Iris pigment epithelial cell (primary cell): ENCODE measurements at places on chromosomes 12 and 14.
A peak's percentile ranks its signal among the peaks of the same experiment; 100 is the strongest.

- no peak for DNase-seq
Measured at GRCh38 chr12:94763462-94763861, 113.1 kb upstream of the TMCC3 start.

DNA sequence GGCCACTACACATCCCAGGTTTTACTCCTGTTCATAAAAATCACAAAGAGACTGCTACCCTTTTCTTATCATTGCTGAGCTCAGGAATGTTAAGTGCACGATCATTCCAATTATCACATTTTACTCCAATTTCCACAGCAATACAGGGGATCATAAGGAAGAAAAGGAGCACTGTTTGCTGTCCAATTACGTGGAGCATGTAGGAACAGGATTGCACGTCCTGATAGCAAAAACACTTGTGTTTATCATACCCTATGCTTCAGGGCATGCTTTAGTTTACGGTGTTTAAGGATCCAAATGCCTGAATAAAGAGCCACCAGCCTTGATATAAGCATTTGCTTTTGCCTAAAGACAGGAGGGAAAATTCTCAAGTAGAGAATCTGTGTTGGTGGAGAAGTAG is 155.4 kb upstream of the EGLN3 start:
- DNase-seq = no peak

- DNase-seq = peak; percentile 22
Measured at GRCh38 chr12:47650469-47650868, 55.4 kb downstream of the RPAP3 start.

DNA sequence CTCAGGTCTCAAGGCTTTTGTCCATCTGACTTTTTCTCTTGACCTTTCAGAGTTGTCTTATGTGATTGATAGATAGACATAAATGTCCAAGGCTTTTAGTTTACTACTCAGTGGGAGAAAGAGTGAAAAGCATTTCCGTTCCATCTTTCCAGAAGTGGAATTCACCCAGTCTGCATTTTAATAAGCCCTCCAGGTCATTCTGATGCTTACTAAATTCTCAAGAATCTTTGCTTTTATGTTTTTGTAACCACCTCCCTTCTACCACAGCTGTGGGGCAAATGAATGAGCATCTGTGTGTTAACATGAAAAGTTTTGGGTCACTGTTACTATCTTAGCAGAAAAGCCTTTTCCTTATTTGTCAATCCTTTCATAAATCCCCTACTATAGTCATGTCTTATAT is 251.4 kb downstream of the LRIG3 start:
- DNase-seq = peak; percentile 42

DNA sequence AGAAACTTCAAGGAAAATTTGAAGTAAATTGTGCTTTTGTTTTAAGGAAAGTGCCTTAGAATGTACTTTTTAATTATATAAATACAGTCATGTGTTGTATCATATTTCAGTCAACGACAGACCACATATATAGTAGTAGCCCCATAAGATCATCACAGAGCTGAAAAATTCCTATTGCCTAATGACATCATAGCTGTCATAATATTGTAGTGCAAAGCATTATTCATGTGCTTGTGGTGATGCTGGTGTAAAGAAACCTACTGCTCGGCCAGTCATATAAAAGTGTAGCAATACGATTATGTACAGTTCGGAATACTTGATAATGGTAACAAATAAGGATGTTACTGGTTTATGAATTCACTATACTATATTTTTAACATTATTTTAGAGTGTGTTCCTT is 198.9 kb upstream of the SLC16A7 start:
- no peak for DNase-seq

- peak; percentile 94 for DNase-seq
Measured at GRCh38 chr14:67738740-67739504, 37.2 kb downstream of the RDH12 start.

- DNase-seq = peak; percentile 59
Measured at GRCh38 chr14:90820958-90821357, 4.7 kb upstream of the TTC7B start.

GRCh38 chr12:106885541-106886249 is 70.0 kb upstream of the TMEM263 start:
- no peak for DNase-seq

GRCh38 chr14:103530390-103530789 is 1.4 kb downstream of the TRMT61A start:
- no peak for DNase-seq

DNA sequence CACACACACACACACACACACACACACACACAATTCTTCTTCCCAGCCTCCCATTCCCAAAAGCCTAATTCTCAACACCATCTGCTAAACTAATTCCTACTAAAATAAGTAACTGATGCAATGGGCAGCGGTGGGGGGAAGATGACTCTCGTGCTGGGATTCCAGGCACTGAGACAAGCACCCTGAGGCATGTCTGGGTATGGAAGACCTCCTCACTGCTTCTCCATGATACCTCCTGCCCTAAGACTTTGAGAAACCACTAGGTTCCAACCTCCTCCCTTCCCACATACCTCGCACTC is 789 bp upstream of the VWF start:
- no peak for DNase-seq

DNA sequence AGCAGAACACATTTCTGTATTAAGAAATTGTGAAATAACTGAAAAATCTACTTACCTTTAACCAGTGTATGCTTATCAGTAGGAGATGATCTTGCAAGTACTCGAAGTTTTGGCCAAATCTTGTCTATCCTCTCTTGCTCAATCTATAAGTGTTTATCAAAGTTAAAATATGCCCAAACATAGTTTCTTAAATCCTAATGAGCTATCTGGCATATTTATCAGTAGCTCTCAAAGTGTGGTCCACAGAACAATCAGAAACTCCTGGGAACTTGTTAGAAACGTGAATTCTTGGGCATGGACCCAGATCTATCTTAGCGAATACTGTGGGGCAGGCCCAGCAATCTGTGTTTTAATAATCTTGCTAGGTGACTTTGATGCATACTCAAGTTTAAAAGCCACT is 84.5 kb upstream of the POC1B start:
- peak; percentile 23 for DNase-seq
